ENCODE measurements at places on chromosomes 6 and 20.

DNA sequence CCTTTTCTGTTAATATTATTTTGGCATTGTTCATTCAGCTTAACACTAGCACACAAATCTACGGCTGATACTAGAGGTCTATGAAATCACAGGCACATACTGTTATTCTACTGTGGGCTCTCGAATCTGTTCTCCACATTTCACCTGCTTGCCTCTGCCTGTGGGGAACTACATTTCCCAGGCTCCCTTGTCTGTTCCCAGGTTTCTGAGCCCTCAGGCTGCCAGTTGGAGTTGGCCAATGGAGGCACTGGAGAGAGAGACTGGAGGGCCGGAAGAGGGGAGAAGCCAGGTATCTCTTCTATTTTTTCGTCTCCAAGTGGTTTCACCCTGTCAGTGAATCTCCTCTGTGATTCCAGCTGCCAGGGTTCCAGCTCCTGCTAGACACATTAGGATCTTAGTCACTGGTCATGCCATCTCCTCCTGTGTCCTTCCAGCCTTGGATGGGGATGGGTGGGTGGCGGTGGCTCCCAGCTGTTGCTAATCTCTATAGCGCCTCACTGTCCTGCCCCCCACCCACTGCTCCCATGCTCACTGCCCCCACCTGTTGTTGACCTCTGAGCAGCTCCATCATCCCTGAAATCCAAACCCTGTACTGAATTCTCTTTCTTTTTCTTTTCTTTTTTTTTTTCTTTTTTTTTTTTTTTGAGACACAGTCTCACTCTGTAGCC is 188.2 kb downstream of the LRFN2 start:
- no peak for DNase-seq

DNA sequence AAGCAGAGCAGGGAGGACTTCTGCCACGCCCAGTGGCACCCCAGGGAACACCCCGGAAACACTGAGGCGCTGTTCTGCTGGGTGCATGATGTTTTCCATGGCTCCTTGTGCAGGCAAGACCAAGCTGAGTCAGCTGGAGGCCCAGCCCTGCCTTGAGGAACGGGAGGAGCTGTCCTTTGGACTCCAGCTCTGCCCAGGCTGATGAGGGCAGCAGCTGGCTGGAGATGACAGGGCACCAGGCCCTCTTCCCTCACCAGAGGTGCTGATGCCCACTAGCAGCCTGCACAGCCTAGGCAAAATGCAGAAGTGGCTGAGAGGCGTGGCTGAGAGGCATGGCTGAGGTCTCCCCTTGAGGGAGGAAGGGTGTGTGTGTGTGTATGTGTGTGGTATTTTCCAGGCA is 2.4 kb downstream of the C6orf132 start:
- DNase-seq: no peak

- no peak for DNase-seq
Measured at GRCh38 chr6:105759015-105759414, 327.1 kb upstream of the PRDM1 start.

- DNase-seq: no peak
Measured at GRCh38 chr6:40988634-40989033, 50.4 kb downstream of the UNC5CL start.

DNA sequence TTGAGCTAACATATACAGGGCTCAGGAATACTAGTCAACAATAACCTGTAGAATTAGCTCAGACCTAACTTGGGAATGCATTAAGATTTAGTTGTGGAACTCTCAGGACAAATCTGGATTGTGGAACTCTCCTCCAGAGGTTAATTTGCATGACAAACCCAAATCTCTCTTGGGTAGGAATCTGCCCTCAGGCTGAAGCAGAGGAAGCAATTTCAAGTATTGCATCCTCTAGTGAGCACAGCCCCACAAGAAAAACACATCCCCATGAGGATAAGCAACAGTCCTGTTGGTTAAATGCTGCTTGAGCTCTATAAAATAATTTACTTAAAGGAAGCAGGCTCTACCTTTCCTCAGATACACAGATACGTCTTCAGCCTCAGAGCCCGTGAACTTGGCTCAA is 170.9 kb upstream of the STXBP5 start:
- DNase-seq: no peak

DNA sequence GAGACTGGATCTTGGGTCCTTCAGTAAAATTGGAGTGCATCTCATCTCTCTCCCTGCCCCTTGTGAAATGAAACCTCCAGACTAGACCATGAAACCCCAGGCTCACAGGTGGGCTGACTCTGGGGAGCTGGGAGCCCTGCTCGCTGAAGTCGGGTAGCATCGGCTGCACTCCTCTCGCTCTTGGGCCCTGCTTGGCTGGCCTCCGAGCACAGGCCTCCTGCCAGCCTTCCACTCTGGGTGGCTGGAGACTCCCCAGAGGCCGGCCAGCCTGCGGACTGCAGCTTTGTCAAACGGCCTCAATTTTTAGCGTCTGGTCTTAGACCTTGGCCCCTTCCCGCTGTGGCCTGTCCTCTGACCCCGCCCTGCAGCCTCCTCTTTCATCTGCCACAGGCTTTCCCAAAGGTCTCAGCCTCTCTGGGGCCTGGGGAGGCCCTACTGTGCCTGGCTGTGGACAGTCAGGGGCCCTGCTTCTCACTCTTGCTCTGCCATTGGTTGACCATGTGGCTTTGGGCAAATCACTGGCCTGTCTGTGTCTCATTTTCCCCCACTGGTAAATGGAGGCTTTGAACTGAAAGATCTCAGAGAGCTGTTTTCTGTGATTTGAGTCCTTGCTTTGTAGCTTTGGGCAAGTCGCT is 45.1 kb downstream of the SRC start:
- no peak for DNase-seq

- no peak for DNase-seq
Measured at GRCh38 chr6:159979136-159979874, 10.4 kb downstream of the IGF2R start.

DNA sequence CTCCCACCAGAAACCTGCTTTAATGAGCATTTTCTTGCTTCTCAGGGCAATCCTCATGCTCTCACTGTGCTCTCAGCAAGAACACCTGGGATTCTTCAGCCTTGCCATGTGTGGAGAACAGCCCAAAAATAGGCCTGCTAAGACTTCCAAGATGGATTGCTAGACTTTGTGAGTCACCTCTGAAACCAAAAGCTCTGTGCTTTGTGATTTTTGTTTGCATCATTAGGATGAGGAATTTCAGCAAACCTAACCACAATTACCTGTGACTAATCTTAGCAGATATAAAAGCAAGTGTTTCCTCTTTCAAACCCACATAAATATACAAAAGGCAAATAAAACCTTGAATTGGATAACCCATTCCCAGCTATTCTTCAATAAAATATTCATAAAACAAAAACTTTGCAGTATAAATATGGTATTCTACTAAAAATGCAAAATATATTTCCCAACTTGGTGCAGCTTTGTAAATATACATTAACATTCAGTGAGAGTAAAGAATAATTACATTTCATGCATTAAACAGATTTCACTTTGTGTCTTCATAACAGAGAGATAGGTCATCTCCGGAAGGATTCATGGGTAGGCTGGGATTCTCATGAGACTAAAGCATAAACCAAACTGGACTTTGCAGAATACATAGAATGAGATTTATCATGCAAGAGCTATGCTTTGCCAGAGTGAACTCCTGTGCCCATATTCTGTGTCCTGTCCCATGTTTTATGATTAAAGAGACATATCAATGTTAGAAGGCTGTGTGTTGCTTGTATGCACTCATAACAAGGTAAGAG is 33.5 kb downstream of the TPBG start:
- DNase-seq: no peak

DNA sequence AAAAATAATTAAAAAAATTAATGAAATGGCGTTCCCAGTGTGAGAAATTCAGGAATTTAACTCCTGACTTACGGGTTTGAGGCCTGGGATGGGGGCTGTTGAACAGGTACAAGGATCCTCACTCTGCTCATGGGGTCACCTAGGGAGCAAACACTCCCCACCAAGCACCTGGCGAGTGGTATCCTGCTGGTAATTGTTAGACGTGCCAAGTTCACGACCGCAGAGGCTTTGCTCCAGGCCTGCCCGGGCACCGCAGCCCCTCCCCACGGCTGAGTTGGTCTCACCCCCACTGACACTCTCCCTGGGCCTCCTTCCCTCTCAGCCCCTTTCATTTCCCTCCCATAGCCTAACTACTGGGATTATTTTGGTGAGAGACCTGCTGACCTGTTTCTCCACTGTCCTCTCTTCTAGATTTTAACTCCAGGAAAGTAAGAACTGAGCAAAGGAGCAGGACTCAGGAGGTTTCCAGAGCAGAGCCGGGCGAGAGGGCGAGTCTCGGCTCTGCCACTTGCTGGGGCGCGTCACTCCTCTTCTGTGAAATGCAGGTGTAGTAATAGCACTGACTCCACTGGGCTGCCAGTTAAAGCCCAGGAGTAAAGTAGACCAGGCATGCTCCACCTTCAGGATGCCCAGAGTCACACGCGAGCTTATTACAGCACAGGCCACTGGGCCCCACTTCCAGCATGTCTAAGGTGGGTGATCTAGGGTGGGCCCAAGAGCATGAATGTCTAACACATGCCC is 22.8 kb downstream of the BMP7 start:
- DNase-seq: no peak

DNA sequence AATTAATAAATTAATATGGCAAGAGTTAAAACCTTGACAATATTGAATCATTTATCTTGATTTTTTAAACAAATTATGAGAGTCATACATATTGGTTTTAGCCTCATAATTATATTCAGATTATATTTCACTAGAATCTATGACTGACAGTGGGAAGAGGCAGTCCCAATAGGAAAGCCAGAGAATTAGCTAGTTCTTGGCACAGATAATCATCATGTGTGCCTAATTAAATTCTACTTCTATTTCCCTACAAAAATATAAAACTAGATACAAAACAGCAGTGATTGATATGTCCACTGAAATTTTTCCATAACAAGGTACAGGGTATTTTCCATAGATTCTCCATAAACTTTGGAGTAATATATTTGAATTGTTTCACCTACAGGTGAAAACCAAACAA is 38.6 kb downstream of the COL9A1 start:
- DNase-seq: no peak

GRCh38 chr6:11494786-11495564 is 42.6 kb upstream of the TMEM170B start:
- DNase-seq: no peak

DNA sequence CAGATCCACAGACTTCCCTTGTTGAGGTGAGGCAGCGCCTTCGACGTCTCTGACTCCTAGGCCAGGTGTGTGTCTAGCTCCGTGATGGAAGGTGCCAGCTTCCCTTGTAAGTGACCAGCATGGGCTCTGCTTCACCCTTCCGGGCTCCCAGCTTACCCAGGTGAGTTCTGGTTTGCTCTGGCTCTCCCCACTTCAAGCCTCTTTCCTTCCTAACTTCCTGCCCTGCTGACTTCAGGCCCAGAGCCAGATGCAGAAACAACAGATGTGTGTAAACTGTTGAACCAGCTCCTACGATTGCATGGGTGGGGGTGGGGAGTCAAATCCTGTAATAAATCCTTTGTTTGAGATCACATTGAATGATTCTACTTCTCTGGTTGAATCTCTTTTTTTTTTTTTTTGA is 51.6 kb upstream of the BMP6 start:
- DNase-seq: no peak

DNA sequence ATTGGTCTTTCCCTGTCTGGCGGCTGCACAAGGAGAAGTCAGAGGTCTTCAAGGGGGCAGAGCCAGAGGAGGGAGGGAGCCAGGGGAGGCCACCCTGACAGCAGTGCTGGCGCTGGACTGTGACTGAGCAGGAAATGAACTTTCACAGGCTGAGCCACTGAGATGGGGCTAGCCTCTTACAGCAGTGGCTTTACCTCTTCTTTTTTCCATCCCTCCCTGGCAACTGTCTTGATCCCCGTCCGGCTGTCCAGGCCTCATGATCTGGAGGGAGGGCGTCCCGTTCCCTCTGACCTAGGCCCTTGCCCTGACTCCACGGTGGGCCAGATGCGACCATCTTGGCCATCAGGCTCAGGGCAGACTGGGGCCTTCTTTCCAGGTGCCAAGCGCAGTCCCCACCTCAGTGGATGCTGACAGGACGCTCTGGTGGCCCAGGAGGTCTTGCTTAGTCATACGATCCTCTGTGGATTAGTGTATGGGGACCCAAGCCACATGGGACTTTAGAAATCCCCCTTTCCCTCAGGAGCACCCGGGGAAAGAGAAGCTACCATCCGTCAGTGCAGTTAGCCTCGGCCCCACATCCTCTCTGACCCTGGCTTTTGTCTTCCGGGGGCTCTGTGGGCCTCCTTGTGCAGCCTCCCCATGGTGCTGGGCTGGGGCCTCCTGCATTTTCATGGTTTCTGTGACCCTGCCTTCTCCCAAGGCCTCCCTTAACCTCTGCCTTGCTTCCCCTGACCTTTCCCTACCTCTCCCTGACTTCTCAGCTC is 57.4 kb upstream of the CCDC167 start:
- DNase-seq: no peak

DNA sequence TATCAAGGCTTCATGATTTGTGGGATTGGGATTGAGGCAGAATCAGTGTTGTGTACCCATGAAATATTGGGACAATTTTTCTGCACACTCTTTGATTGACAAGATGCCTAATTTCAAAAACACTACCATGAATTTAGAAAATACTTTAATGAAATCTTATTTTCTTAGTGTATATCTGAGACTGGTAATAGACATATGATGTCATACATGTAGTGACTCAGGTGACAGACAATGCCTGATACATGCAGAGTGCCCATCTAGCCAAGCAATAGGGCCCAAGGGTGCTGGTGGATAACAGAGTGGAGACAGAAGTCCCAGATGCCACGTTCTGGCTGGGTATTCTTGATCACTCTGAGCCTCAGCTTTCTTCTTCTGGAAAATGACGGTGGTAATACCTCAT is 279.6 kb upstream of the ARID1B start:
- DNase-seq: no peak

DNA sequence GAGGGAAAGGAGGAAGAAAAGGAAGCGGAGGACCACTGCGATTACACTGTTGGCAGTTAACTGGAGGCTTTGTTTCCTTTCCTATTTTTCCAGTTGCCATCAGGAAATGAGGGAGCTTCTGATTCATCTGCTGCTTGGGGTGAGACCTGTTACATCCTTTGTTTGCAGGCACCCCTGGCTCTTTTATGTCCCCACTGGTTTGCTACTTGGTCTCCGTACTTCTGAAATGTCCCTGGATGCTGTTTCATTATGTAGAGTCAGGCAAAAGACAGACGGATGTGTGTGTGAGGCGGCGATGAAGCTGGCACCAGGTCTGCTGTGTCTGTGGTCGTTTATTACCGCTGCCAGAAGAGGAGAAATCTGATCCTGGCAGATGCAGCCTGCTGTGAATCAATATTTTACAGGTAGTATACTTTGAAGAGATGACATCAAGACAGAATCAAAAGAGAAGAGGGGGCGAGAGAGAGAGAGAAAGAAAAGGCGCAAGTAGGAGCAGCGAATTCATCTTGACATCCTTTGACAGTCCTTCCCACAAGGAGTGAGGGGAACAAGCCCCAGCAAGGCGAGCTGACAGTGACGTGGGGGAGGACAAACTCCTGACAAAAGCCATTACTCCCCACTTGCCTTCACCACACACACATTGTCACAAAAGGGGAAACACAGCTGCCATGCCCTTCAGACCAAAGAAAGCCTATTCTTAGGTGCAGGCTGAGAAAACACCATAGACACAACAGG is 145.9 kb upstream of the FBXL4 start:
- DNase-seq: no peak

GRCh38 chr6:36815962-36816735 is 23.1 kb downstream of the CPNE5 start:
- DNase-seq: no peak
